ENCODE measurements at places on chromosomes 6 and 20.

DNA sequence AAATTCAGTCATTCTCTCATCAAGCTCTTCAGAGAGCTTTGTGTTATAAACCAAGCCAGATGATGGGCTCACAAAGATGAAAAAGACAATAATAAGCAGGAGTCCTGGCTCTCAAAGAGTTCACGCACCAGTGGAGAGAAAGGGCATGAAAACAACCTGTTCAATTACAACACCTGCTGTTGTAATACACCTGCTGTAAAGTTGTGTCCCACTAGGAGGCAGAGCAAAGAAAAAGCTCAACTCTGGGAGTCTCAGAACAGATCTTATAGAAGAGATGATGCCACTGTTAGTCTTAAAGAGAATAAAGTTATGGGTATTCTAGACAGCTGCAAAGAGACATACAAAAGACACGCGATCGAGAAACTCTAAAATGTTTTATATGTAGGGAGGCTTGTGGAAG lies 100.6 kb downstream of the DCDC2 start:
- no peak for DNase-seq

- DNase-seq, result no peak
These were observed 258.8 kb downstream of the CDC5L start for GRCh38 chr6:44646355-44646754.

GRCh38 chr6:82441047-82441855 lies 77.6 kb downstream of the TPBG start:
- no peak for DNase-seq

DNA sequence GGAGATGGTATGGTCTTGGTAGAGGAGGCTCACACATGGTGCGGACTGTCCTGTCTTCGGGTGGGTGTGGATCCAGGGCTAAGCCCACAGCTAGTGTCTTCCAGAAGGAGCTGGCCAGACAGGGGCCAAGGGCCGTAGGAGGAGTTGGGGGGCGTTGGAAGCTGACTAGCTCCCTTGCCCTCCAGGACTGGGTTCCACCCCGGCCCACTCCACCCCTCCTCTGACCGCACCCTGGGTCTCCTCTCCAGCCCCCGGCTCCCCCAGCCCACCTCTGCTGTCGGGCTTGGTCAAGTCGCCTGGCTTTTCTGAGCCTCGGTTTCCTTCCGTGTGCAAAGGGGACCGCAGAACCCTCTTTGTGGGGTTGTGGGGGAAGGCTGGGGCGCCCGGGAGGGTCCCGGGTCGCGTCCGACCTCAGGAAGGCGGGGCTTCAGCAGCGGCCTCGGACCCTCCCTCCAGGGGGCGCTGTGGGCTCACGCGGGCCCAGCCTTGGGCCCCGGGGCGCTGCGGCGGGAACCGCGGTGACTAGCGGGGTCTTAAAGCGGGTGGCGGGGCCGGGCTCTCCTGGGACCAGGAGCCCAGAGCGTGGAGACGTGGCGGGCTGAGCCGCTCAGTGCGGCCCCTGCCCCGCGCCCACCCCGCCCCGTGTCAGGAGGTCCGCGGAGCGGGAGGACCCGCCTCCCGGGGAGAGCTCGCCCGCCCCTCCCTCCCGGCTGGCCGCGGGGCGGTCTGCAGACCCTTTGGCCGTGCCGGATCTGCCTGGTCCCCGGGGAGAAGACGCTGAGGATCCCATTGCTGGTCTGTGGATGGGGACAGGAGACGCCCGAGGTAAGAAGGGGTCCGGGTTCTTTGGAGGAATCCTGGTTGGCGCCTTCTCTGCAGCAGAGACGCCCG lies 5.4 kb downstream of the NPBWR2 start:
- peak; percentile 58 for DNase-seq

DNA sequence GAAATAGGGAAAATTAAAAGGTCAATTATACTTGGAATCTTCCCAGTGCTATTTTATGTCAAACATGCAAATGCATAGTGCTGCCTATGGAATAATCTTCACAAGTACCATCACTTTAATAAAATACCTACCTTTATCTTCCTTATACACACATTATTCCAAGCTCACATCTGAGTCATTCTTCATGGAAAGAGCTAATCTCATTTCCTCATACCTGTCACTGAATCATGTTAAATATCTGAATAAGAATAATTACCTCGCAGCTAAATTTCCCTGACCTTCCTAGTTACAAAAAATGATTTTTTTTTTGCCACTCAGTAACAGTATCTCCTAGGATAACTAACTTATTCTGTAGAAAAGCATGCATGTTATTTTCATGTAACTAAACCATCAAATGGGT lies 661.4 kb upstream of the HS3ST5 start:
- no peak for DNase-seq

- DNase-seq, result no peak
These were observed 200.3 kb downstream of the RNGTT start for GRCh38 chr6:88763160-88763559.

GRCh38 chr6:4727671-4728435 lies 48.4 kb upstream of the CDYL start:
- DNase-seq, result peak; percentile 6

- no peak for DNase-seq
These were observed 56.6 kb downstream of the MTHFD1L start for GRCh38 chr6:150922137-150922536.

DNA sequence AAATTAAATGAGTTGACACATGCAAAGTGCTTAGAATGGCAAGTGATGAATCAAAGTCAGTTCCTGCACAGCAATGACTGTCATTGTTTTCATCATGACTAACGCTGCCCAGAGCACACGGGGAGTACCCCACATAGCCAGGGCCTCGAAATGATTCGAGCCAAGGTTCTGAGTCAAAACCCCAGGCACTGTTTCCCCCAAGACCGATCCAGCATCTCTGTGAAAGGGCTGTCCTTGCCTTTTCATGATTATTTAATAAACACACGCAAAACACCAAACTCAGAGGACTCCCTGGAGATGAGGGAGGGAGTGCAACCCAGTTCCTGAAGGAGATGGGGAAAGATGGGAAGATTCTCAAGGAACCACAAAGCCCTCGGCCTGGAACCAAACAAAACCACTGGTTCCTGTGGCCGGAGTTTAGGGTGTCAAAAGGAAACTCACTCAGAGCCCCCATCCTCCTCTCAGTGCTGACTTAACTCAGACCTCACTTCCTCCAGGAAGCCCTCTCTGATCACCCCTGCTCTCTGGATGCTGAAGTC lies 3.8 kb downstream of the PREX1 start:
- peak; percentile 82 for DNase-seq

DNA sequence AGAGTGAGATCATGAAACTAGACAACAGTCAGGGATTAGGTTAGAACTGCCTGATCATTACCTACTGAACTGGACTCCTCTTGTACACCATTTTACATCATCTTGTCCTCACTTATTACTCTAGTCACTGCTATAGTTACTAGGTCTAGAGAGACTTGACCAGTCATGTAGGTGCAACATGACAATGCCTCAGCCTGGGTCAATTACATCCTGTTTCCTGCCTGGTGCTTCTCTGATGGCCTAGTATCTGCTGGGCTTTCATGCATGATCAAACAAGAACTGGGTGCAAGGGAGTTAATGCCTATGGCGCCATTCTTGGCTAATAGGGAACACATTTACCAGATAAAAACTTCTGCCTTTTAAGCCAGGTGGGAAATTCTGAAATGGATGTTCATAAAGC lies 39.2 kb upstream of the MMS22L start:
- no peak for DNase-seq

DNA sequence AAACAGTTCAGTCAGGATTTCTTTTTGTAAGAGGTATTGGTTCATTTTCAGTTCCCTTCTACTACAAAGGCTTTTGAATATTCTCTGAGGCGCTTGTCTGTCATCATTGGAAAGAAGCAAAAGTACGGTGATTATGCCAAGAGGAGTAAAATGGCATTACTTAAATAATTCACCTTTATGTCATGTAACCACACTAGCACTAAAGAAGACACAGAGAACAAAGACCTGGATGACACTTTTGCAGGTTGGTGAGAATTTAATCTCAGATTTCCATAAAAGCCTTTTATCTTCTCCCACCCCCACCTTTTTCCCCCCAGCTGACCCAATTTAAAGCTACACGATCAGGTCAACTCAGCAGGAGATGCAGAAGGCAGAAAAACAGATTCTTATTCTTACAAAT lies 451.8 kb downstream of the HACE1 start:
- DNase-seq, result no peak

GRCh38 chr6:17277256-17277655 lies 3.9 kb upstream of the RBM24 start:
- no peak for DNase-seq

- DNase-seq, result no peak
These were observed 16.9 kb downstream of the ILRUN start for GRCh38 chr6:34679552-34680253.

DNA sequence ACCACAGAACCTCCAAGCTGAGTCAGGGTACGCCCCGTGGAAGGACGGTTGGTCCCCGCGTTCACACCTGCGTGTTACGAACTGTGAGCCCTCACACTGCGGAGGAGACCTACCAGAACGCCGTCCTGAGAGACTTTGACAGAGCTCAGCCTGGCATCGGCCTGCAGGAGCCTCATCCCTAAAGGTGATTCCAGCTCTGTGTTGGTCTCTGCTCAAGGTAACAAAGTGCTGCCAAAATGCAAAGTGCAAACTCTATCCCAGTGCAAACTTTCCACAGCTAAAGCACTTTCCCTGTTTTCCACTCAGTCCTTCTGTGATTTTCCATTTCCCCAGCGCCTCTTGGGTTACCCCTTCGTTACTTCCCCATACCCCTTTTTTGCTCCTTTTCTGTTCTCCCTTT lies 8.6 kb upstream of the ZBTB46 start:
- DNase-seq, result no peak

DNA sequence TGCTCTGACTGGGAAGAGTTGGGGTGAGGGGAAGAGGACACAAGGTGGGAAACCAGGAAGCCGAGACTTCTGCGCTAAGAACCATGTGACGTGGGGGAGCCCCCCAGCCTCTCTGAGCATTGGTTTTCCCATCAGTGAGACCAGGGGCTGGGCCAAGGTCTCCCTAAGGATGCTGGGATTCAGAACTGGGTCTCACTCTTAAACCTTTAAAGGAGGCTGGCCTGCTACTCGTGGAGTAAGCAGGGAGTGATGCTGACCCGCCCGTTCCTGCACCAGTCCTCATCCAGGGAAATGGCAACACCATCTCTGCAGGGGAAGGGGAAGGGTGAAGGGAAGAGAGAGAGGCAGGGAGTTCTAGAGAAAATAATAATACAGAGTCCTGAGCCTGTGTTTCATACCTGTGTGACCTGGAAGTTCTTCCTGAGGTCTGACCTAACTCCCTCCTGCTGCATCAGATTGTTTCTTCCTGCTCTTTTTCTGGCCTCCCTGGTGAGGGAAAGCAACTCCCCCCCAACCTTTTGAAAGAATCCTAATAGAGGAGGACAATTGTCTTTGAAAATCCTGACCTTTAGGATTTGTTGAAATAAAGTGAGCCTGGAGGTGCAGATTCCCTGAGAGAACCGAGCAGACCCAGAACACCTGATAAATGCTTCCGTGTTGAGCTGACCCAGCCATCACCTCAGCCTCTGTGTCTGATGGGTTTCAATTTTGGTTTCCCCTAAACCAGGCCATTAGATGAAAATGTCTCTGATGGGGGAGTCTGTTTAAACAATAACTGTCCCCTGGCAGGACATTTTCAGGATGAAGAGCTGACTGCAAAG lies 3.0 kb upstream of the GRM4 start:
- no peak for DNase-seq

GRCh38 chr6:107987805-107988204 lies 29.8 kb upstream of the SEC63 start:
- DNase-seq, result no peak

DNA sequence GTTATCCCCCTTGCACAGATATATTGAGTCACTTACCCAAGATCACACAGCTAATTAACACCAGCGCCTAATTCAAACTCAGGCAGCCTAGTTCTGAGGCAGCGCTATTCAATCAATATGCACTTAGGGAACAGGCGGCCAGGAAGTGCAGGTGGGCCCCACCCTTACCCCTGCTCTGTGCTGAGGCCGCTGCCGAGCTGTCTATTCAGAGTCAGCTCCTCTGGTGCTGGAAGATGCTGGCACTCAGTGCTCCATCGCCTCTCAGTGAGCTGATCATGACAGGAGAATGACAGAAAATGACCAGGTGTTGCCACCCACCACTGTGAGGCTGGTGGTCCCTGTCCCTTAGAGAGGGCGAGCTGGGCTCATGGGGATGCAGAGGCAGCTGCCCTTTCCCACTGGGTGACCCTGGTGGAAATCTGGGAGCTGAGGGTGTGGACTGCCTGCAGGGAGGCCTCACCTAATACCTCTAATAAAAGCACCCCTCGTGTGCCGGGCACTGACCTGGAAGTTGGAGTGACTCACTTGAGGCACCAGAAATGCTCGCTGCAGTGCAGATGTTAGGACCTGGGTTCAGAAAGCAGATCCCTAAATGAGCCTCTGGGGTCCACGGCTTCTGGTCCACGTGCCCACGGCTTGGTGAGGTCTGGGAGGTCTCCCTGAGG lies 42.5 kb upstream of the CD93 start:
- no peak for DNase-seq

GRCh38 chr20:48490961-48491831 lies 336.6 kb downstream of the PREX1 start:
- no peak for DNase-seq

DNA sequence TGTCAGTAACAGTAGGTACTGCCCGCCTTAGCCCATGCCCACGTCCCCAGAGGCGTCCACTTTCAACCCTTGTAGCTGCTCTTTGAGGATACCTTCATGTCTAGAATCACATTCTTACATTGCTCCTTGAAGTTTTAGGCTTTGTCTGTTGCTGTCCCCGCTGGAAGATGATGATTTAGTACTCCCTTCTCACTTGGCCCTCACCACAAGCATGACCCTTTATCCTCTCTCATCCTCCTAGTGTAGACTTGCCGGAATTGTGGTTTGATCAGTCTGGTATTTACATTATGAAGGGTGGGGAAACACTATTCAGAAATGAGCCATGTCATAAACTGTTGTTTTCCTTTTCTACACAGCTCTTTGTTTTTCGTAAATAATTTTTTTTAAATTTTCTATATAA lies 87.4 kb downstream of the ARID1B start:
- no peak for DNase-seq

GRCh38 chr20:52668626-52669025 lies 303.5 kb upstream of the TSHZ2 start:
- DNase-seq, result no peak
